ENCODE measurements at places on chromosomes 1 and 21.

GRCh38 chr1:233140974-233141373, 154.6 kb downstream of the PCNX2 start:
- DNase-seq = no peak

DNA sequence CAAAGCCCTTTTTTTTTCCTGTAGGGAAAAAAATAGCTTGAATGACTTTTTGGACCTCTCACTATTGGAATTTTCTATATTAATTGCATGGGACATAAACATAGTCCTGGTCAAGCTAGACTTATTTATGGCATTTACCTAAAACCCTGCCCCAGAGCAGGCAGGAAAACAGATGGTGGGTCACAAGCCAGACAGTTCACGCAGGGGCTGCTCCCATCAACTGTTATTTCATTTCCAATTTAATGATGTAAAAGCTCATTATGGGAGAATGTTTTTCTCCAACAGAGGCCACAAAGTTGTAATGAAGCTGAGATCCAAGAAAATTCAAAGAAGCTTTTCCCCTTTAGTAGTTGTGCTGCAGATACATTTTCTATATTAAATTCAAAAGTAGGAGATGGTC, 99.2 kb downstream of the SGIP1 start:
- DNase-seq = no peak

- DNase-seq = no peak
These were observed 93.0 kb downstream of the APP start for GRCh38 chr21:26077521-26077920.

DNA sequence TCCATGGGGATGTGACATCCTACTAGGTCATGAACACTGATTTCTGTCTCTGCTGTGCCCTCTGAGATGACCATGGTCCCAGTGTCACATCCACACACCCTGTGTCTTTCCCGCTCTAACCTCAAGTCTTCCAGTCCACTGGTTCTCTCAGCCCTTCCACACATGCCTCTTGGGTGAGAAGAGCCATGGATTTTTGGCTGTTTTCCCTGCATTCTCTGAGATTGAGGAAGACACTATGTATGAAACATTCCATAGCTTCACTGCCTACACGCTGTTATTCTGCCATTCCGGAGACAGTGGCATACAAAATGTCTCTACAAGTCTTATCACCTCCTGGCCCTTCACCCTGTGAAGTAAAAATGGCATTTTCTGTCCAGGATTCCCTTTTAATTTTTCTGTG, 247.3 kb downstream of the BACH1 start:
- no peak for DNase-seq

DNA sequence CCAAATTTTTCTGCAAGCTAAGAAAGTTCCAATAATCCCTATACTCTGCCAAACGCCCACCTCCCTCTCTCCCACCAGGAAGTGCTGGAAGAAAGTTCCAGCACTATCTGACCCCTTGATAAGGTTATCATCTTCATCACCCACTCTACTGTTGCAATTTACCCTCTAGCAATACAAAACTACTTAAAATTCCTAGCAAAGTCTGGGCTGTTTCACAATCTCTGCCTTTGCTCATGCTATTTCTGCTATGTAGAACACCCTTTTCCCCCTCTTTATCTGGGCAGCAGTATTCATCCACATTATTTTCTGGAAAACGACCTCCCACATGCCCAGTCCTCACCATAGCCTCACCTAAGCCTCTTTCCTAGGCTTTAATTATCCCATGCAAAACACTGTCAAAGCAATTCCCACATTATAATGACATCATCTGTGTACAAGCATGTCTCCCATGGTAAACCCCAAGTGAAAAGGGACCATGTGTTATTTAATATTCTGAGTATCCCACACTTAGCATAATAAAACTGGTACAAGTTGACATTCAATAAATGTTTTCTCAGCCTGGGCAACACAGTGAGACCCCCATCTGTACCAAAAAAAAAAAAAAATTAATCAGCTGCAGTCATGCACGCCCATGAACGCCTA, 12.0 kb downstream of the F11R start:
- DNase-seq = no peak

GRCh38 chr1:41649396-41650027, 165.0 kb upstream of the EDN2 start:
- no peak for DNase-seq

DNA sequence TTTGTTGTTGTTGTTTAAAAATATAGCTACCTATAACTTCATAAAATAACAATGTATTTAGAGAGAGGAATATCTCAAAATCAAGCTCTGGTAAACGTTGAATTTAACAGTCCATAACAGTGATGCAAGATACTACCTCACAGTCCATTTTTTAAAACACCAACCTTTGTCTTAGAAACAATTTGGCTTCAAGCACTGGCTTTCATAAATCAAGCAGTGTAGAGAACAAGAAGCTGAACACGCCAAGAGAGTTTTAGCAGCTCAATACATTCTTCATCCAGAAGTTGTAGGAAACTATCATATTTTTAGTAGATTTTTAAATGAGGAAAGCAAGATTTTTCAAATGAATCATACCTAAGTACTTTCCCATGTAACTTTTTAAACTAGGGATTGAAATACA, 334.3 kb upstream of the ADAMTS5 start:
- no peak for DNase-seq

- DNase-seq = no peak
These were observed 122.9 kb upstream of the KRTAP19-8 start for GRCh38 chr21:31161157-31161556.

GRCh38 chr1:93694819-93695218, 13.2 kb upstream of the BCAR3 start:
- DNase-seq = no peak

- no peak for DNase-seq
These were observed 356.4 kb upstream of the ESRRG start for GRCh38 chr1:217079584-217079983.

GRCh38 chr1:230772457-230773395, 25.5 kb downstream of the CAPN9 start:
- peak; percentile 53 for DNase-seq

- peak; percentile 60 for DNase-seq
These were observed 742 bp downstream of the ARTN start for GRCh38 chr1:43934101-43934985.

DNA sequence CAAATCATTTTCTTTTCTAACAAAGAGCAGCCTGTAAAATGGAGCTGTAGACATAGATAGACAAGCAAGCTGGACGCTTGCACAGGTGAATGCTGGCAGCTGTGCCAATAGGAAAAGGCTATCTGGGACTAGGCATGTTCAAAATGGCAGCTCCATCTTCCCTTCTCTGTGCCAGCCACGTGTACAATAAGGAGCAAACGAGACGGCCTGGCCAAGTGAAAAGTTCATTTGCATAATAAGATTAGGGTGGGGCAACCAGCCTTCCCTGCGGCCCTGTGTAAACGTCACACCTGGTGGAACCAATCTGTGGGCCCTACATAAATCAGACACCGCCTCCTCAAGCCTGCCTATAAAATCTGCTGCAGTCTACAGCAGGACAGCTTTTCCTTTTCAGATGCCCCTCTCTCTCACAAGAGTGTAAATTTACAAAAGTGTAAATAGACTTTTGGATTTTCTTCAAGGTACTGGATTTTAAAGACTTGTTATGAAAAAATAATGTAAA, 16.6 kb upstream of the EDEM3 start:
- no peak for DNase-seq

DNA sequence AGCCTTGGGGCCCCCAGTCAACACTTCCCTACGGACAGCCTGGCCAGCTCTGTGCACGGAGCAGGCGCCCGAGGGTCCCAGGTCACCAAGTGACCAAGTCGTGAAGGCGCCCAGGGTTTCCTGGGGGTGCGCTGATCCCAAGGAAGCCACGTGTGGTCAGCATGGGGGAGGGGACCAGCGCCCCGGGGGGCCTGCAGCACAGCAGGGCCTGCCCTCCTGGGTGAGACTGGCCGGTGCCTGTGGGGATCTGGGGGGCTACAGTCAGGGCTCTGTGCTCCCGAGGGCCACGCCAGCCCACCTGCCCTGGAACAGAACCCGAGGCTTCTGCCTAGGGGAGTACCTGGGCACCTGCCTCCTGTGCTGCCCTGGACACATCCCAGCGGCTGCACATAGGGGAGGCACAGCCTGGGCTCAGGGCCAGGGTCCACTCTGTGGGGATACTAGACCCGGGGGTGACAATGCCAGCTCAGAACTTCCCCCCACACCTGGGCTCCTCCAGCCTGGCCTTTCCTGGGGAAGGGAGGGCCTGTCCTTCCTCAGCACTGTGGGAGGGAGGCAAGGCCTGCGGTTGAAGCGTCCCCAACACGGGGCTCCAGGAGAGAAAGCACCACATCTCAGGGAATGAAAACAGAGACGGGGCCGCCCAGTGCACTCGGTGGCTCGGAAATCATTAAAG, 6.2 kb upstream of the POFUT2 start:
- no peak for DNase-seq

GRCh38 chr1:39378377-39378776, 113.1 kb upstream of the BMP8A start:
- peak; percentile 30 for DNase-seq

DNA sequence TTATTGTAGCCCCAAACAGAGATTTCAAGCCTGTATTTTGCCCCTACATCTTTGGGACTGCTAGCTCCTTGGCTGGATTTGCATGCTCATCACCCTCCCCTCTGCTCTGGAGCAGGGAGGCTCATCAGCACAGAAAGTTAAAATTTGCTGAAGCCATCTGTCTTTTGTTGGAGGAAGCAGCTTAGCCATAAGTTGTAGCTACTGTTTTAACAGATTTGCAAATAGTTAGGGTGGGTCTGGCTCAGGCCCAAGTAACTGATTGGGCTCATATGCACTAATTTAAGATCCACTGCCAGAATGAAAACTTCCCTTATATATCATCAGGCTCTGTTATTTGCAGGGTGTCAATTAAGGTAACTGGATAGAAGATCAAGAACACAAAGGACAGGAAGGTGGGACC, 307.0 kb downstream of the ZP4 start:
- no peak for DNase-seq

DNA sequence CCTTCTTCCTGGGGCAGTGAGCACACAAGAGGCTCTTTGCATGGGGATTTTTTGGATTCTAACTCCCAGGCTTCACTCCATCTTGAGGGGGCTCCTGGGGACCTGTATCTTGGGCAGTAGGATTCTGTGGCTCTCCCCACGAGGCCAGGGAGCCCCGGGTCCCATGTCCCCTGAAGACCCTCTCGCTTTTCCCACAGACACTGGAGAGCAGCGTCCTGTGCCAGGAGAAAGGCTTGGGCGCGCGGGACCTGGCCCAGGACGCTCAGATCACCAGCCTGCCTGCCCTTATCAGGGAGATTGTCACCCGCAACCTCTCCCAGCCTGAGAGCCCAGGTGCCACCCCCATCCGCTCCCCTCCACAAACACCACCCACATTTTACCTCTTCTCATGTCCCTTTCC, 735 bp downstream of the CROCC start:
- no peak for DNase-seq

- DNase-seq = no peak
These were observed 81.0 kb upstream of the KCNK2 start for GRCh38 chr1:215001419-215002021.

- no peak for DNase-seq
These were observed 15.3 kb upstream of the EXOSC10 start for GRCh38 chr1:11114966-11115365.

DNA sequence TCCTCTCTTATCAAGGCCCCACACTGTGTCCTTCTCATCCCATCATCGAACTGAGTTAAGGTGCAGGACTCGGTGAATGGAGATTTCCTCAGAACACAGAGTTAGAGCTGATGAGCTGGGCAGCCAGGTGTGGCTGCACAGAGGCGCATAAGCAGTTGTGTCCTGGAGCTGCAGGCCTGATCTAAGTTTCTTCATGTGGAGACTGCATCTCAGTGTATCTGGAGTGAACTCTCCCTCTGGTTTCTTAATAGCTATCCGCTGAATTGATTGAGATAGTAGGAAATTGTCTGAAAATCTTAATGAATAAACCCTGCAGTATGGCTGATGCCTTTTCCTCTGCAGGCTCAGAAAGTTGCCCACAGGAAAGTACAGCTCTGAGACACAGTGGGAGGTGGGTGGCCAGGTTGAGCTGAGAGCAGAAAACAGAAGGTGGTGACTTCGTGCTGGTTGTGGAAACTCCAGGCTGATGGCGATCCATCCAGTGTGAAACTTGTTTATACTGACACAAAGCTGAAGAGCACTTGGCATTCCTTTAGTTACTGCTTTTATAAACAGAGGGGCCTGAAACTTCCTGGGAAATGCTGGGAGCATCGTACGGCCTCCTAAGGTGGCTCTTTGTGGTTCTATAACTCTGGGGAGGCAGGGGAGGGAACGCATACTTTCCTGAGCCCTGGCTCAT, 67.4 kb upstream of the F3 start:
- DNase-seq = no peak

DNA sequence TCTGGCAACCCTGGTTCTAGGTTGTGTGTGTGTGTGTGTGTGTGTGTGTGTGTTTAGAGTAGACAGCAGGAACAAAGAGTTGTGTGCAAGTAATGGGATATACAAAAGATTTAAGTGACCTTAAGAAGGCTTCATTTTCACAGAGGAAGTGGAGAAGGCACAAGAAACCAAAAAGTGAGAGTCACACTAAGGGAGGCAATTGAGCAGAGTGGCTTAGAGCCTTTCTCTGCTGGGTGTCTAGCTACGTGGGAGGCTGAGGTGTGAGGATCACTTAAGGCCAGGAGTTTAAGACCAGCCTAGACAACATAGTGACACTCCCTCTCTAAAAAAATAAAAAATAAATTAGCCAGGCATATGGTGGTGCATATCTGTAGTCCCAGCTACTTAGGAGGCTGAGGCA, 44.4 kb upstream of the HAO2 start:
- no peak for DNase-seq

- DNase-seq = no peak
These were observed 142.5 kb downstream of the PRDM2 start for GRCh38 chr1:13842497-13842896.

- no peak for DNase-seq
These were observed 681 bp upstream of the UBXN10 start for GRCh38 chr1:20184997-20185833.

DNA sequence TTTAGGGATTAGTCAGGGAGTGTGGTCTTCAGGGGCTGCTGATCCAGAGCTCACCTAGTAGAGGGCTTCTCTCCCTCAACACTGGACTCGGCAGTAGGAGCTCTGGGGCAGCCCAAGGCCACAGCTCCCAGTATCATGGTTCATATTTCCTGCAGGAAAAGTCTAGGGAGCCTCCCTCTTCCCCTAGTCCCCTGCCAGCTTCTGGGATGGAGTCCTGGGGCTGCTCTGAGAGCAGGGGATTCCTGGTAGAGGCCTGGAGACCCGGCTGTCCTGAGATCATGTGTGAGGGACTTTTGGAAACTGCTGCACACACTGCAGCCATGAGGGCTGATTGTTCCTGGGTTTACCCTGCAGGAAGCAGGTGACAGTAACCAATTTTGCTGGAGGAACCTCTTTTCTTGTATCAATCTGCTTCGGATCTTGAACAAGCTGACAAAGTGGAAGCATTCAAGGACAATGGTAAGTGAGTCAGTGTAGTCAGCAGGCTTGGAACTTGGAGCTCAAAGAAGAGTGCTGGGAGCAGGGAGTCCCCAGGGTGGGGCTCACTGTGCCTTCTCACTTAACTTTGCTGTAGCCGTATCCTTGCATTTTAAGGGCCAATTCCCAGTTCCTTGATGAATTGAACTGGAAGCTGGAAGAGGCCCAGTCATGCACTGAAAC, 16.3 kb downstream of the STRIP1 start:
- no peak for DNase-seq
